ENCODE measurements at places on chromosomes 3 and 15.
A peak's percentile ranks its signal among the peaks of the same experiment; 100 is the strongest.

- DNase-seq: no peak
These were observed 11.7 kb upstream of the CMTM7 start for GRCh38 chr3:32379831-32380500.

- no peak for DNase-seq
These were observed 333.7 kb downstream of the ROBO2 start for GRCh38 chr3:77373619-77374018.

GRCh38 chr3:8571256-8571655 lies 69.6 kb downstream of the LMCD1 start:
- peak; percentile 63 for DNase-seq

GRCh38 chr3:53719796-53720195 lies 126.4 kb downstream of the CHDH start:
- no peak for DNase-seq

GRCh38 chr3:147318900-147319299 lies 87.4 kb downstream of the ZIC4 start:
- peak; percentile 2 for DNase-seq

- DNase-seq: no peak
These were observed 19.1 kb downstream of the FAM81A start for GRCh38 chr15:59457103-59457502.

- peak; percentile 73 for DNase-seq
These were observed 8.1 kb upstream of the CLDN11 start for GRCh38 chr3:170410428-170411029.

- no peak for DNase-seq
These were observed 31.4 kb upstream of the RARB start for GRCh38 chr3:25396686-25397085.

DNA sequence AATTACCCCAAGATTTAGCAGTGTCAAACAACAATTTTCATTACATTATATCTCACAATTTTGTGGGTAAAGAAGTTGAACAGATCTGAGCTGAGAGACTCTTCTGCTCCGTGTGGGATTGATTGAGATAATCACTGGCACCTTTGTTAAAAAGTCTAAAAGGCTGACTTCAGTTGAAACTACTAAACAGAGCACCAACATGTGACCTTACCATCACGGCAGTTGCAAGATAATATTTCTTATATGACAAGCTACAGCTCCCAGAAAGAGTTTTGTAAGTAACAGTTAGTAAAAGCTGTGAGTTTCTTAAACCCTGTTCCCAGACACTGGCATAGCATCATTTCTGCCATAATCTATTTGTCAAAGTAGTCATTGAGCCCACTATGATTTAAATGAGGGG lies 25.0 kb downstream of the CGGBP1 start:
- peak; percentile 73 for DNase-seq
